ENCODE measurements at places on chromosomes 16 and 17.

DNA sequence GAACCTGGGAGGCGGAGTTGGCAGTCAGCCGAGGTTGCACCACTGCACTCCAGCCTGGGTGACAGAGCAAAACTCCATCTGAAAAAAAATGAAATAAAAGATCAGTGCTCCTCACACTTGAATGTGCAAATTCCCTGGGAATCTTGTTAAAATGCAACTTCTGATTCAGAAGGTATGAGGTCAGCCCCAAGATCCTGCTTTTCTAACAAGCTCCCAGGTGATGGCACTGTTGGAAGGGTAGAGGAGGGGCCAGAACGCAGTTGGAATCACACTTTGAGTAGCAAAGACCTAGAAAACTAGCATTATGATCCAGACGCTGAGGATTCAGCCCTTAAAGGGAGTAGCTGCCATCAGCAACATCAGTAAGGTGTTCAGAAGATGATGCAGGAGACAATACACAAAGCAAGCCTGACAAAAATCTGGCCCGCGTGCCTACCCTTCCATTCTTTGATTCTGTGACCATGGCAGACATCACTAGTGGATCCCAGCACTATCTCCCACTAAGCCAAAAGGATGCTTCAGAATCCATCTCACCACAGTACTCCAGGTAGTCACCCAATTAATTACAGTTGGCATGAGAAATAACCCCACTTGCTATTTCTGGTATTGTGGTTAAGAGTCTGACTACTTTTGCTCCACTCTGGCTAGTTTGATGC lies 33.1 kb upstream of the MEIOC start:
- no peak for DNase-seq

DNA sequence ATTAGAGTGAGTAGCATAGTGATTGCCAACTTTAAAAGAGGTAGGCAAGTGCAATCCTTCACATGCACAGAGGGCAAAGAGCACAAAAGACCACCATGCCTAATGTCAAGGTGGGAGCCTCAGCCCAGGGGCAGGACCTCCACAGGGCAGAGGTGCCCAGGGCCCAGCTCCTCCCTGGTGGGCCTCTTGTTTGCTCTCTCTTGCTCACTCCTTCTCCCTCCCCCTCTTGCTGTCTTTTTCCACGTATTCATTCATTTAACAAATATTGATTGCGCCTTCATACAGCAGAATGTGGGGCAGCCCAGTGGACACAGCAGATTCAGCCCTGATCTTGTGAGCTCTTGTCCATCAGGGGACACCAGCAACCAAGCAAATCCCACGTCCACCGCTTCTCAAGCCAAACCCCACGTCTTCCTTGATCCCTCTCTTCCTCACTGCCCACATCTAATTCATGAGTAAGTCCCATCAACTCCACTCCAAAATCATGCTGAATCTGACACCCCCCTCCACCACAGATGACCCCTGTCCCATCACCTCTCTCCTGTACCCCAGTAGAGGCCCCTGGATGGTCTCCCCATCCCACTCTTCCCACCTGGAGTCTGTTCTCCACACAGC lies 44.1 kb upstream of the RPL38 start:
- no peak for DNase-seq

GRCh38 chr17:82400830-82401229 lies 17.3 kb upstream of the HEXD start:
- peak; percentile 63 for DNase-seq

DNA sequence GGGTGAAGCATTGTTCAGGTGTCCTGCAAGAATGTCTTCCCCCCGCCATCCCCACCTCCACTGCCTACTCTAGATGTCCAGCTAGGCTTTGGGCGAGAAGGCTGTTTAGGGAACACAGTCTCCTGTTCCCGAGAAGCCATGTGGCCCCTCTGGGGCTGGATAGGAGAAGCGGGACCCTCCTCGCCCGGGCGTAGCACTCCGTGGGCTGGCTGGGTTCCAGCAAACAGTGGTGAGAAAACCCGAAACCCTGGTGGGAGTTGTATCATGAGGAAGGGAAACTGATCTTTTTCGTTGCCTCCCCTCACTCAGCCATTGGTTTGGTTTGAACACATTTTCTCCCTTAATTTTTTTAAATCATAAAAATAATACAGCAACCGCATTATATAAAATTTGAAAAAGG lies 56.6 kb downstream of the IRF8 start:
- no peak for DNase-seq

GRCh38 chr17:60358606-60359225 lies 33.2 kb downstream of the USP32 start:
- no peak for DNase-seq

DNA sequence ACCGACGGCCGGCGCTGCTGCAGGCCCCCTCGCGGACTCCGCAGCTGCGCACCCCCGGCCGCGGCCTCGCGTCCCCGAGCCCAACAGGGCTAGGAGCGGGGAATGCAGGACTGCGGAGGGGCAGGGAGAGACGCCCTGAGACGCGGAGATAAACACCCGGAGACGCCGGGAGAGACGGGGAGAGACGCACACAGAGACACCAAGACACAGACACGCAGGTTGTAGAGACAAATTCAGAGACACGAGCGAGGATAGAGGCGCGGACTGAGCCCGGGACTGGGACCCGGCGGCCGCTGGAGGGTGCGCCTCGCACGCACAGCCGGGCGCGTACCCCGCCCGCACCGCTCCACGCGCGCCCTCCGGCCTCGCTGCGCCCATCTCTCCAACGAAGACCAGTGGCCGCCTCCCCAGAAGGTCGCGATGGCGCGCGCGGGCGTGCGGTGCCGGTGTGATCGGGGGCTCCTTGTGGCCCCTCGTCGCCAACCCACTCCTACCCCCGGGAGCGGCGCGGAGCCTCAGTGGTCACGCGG lies 902 bp downstream of the STAC2 start:
- no peak for DNase-seq

DNA sequence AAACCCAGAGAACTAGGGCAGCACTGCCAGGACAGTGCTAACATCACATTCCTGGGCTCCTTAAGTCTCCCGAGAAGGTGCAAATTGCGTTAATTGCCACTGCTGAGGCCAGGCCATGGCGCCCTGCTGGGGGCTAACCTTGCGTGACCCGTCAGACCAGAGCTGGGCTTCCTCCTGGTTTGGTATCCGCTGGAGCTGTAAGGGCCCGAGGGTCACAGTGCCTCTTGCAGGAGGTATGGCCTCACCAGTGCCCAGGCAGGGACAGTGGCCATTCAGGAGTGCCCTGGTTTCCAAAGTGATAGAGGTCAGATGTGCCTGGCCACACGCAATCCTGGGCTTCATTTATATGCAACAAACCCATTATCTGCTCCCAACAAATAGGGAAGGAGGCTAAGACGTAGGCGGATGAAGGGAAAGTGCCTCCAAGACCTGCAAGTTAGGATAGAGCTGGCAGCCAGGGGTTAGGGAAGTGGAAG lies 17.7 kb upstream of the ADCY9 start:
- no peak for DNase-seq
